ENCODE measurements at places on chromosomes 16 and 17. TPM values are rescaled to one million over a fixed set of nuclear protein-coding genes. Genes with fewer than 3 reads are reported as not detected.

The SLC52A1 gene
- 0.41 TPM for total RNA-seq

The HP gene
- total RNA-seq = not detected

The KRT9 gene
- not detected for total RNA-seq

The HSD3B7 gene
- total RNA-seq = 12.0 TPM

The ITGAD gene
- not detected for total RNA-seq

The TNFRSF13B gene
- total RNA-seq = not detected

The SCNN1G gene
- 0.07 TPM for total RNA-seq

The KRTAP16-1 gene
- total RNA-seq = not detected

The TERB1 gene
- not detected for total RNA-seq

The NOMO2 gene
- 110 TPM for total RNA-seq

The VPS25 gene
- 124 TPM for total RNA-seq

The TBC1D3K gene
- total RNA-seq = not detected

The RASD1 gene
- 0.63 TPM for total RNA-seq

The TNP2 gene
- not detected for total RNA-seq

The RCVRN gene
- total RNA-seq = not detected

The HOXB4 gene
- 0.12 TPM for total RNA-seq

The MAZ gene
- 190 TPM for total RNA-seq

The HYDIN gene
- 0.47 TPM for total RNA-seq

The NPIPA7 gene
- total RNA-seq = 17.9 TPM

The UBE2O gene
- total RNA-seq = 34.5 TPM

The TBX6 gene
- 0.14 TPM for total RNA-seq

The PIK3R6 gene
- not detected for total RNA-seq

The CFAP20 gene
- 61.3 TPM for total RNA-seq

The OR3A3 gene
- not detected for total RNA-seq

The TMEM235 gene
- total RNA-seq = not detected

The KCNH6 gene
- total RNA-seq = not detected

The KRT17 gene
- total RNA-seq = 0.90 TPM

The ZNF205 gene
- total RNA-seq = 9.2 TPM

The TBCD gene
- total RNA-seq = 66.2 TPM

The NECAB2 gene
- total RNA-seq = 3.0 TPM

The CSH1 gene
- total RNA-seq = not detected

The HS3ST2 gene
- total RNA-seq = not detected

The CHAD gene
- not detected for total RNA-seq

The PTGES3L gene
- 1.4 TPM for total RNA-seq

The BRIP1 gene
- 4.6 TPM for total RNA-seq

The TM4SF5 gene
- total RNA-seq = 0.75 TPM

The RNF222 gene
- not detected for total RNA-seq

The HOXB8 gene
- 7.8 TPM for total RNA-seq

The CNGB1 gene
- 0.07 TPM for total RNA-seq

The SEZ6 gene
- not detected for total RNA-seq

The COTL1 gene
- 610 TPM for total RNA-seq

The CLCN7 gene
- total RNA-seq = 78.1 TPM

The CDC27 gene
- 77.0 TPM for total RNA-seq

The FLYWCH2 gene
- total RNA-seq = 51.6 TPM

The ASGR1 gene
- total RNA-seq = 1.0 TPM

The XPO6 gene
- 100 TPM for total RNA-seq
